Foreskin fibroblast (primary cell): ENCODE measurements at places on chromosomes 16 and 17.

GRCh38 chr17:55830699-55831471, 80.0 kb downstream of the PCTP start:
- DNase-seq = no peak

DNA sequence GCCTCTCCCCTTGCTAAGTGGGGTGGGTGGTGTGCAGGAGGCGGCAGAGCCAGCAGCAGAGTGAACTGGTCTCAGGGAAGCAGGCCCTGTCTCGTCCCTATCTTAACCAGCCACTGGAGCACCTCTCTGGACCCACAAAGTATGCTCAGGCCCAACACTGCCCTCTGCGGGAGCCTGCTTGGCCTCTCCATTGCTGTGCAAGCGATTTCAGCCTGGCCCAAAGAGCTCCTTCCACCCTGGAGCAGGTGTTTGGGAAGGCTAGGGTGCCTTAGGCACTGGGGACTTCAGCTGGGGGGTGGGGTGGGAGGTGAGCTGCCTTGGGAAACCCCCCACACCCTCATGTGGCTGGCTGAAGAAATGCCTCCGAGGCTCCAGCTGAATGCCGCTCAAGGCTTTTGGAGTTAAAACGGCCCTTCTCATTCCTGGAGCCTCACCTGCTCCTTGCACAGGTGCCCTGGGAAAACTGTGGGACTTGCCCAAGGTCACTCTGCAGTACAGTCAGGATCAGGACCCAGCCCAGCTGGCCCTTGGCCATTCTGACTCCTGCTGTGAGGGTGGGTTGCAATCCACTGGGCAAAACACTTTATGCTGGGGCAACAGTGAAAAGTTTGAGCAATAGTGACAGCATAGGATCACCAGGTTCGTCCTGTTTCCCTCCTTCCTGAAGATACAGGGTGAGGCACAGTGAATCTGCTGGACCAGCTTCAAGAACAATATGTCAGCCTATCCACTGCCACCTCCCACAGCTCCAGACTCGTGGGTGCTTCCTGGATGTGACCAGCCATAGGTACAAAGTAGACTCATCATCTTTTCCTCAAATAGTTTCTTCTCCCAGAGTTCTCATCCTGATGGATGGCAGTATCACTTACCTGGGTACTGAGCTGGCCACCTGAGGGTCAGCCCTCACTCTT, 5.9 kb upstream of the UBE2O start:
- peak; percentile 46 for DNase-seq

- no peak for DNase-seq
Measured at GRCh38 chr17:78314683-78315354, 45.1 kb downstream of the SOCS3 start.

DNA sequence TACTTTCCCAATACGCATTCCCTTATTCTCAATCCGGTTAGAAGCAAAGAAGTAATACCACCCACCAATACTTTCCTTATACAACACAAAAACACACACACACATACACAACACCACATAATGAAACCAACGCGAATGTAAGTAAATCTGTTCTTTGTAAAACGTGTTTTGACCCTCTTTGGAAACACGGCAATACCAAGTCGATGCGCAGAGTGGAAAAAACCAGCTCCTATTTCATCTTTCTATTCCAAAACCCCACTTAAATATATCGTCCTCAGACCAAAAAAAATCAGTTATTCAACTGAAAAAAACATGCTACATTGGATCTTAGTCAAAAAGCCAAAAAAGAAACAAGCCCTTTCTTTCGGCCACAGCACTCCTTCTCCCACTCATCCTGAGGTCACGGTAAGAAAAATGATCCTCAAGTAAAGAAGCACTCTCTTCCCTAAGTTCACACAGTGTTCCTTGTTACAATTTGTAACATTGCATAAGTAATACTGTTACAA, 31.0 kb upstream of the ARL4D start:
- peak; percentile 89 for DNase-seq

DNA sequence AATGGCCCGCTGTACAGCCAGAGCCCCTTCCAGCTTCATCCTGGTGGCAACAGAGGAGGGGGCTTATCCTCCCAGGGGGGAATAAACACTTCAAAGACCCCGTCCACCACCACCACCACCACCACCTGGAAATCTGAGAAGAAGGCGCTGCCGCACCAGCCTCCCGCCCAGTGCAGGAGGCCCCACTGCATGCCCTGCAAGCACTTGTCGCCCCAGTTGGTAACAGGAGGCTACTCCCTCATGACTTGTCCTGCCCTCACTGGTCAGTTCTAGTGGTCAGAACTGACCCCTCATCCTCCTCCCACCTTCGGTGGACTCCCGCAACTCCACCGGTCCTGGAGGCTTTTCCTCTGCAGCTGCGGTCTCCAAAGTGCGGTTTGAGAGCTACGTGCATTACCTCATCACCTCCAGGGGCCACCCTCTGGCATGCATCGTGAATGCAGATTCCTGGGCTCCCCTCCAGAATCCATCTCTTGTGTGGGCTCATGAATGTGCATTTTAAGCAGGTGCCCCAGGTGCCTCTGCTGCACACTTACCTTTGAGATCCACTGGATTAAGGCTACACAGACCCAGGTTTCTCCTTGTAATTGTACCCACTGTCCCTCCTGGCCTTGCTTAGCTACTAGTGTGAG, 71.8 kb downstream of the SRCIN1 start:
- DNase-seq = no peak

GRCh38 chr17:37802712-37803416, 58.0 kb upstream of the HNF1B start:
- DNase-seq = peak; percentile 34

DNA sequence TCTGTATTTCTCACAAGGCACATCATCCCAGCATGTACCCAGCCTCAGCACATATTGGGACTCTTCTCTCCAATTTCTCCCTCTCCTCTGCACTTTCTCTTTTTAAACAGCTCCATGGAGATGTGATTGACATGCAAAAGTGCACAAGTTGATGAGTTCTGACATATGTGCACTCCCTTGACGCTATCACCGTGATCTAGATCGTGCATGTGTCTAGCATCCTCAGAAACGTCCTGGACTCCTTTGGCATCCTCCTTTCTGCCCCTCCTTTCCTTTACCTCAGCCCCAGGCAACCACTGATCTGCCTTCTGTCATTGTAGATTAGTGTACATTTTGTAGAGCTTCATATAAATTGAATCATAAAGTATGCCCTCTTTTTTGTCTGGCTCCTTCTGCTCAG, 108.0 kb upstream of the HSBP1 start:
- no peak for DNase-seq

- peak; percentile 14 for DNase-seq
Measured at GRCh38 chr16:80936410-80936809, 70.3 kb downstream of the CMC2 start.

DNA sequence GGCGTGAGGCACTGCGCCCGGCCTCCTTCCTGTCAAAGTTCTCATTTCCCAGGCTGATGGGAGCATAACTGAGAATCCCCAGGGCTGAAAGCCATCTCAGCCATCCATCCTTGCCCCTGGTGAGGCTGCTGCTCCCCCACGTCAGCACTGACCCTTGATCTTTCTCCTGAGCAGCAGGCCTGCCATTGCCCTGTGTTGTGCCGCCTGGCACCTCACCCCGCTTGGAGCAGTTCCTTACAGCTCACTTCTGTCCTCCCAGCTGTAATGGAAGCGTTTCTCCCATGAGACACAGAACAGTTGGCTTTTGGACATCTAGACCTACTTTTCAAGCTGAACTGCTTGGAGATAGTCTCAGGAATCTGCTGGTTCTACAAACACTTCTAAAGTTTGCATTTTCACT, 51.5 kb downstream of the OR1D5 start:
- no peak for DNase-seq

GRCh38 chr16:685967-686366, 1.8 kb upstream of the JMJD8 start:
- DNase-seq = peak; percentile 62

GRCh38 chr17:44898768-44899073, 524 bp downstream of the EFTUD2 start:
- no peak for DNase-seq

- no peak for DNase-seq
Measured at GRCh38 chr17:39529455-39529854, 68.2 kb downstream of the CDK12 start.

DNA sequence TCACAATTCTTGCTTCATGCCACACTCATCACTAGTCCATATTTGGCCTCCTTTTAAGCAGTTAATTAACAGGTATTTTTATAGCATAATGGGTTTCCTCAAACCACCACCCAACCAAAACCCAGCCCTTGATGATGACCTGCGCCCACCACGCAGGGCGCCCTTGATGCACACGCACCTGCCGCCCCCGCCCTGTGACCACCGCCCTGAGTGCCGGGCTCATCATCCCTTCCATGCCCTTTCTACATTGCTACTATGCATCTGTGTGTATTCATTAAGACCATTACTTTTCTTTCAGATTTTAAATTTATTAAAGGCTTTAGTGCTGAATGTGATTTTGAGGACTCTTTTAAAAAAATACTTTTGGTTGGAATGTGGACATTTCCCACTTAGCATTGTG, 204.8 kb upstream of the CHMP6 start:
- no peak for DNase-seq
